ENCODE measurements at places on chromosomes 6 and 20.

DNA sequence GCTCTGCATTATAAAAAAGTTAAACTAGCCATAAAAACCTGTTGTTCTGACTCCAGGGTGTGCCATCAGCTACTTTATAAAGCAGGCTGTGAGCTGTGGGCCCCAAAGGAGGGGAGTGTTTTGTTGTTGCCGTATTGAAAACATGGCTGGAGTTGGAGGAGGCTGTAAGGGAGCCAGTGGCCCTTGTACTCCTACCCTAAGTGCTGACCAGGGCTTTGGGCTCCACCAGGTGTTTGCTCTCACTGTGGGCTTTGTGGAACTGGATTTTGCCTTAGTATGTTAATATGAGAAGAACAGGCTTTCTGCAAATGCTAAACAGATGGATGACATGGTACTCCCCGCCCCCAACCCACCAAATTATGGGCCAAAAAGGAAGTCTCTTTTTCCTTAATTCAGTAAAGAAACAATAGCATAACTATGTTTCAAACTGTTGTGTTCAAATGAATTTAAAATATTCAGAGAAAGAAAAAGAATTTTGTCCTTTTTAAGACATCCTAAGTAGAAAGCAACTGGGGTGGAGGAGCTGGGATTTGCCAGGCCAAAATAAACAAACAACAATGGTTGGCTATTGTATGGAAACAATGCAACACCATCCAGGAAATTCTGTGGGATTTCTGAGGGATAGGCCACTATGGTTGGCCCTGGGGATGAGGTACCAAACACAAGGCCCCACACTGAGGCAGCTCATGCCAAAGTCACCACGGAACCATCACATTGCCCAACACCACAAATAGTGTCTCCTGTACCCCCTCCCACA lies 63.3 kb downstream of the PLCG1 start:
- no peak for DNase-seq

DNA sequence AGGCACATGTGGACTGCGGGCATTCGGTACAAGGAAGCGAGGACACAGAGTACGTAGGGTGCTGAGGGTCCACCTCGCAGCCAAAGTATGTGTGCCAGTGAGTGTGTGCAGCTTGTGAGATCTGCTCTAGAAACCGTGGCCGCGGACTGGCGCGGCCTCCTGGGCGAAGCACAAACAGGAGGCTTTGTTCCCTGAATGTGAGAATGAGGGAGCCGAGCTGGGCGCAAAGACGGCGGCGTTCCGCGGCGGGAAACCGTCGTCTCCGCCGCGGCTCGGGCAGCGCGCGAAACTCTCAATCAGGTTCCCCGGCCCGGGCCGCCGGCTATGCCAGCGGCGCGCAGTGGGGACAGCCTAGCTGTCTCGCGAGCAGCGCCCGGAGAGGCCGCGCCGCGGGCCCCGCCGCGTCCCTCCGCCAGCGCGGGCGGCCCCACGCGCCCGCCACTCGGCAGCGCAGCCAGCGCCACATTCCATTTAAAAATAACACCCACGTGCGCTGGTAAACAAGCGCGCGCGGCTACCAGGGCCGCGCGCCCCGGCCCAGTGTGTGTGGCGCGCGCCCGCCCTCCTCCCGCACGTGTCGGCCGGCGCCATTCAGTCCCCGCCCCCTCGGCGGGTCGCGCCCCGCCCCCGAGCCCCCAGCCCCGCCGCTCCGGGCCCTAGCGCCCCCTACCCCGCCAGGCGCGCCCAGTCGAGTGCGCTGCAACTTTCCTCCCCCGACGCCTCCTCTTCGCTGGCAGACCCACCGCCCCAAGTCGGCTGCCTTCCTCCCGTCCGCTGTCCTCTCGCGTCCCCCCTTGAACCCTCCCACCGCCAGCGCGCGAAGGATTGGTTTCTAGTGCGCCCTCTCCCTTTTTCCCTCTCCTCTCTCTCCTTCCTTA lies 3.0 kb upstream of the FOXO3 start:
- peak; percentile 89 for DNase-seq

DNA sequence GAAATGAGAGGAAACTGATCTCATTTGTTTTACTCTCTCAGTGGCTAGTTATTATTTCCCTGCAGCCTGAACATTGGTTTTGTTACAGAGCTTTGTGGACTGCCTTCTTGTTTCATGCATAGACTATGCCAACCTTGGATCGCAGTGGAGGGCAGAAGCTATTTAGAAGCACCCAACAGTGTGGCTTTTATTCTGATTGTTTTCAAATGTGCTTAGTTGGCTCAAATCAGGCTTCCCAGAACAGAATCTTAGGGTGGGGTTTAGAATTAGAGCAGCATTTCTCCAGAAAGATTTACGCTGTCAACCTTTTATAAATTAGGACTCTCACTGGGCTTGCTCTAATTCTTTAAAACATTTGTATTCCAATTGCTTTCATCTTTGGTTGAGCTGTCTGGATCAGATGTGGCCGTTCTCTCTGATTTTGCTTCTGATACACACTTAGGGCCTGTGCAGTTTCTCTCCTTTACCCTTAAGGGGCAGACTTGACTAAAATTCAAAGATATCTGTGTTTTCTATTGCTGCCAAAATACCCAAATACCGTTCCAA lies 210.3 kb downstream of the BCKDHB start:
- no peak for DNase-seq

GRCh38 chr20:42740226-42740870 lies 449.4 kb downstream of the PTPRT start:
- DNase-seq, result no peak

DNA sequence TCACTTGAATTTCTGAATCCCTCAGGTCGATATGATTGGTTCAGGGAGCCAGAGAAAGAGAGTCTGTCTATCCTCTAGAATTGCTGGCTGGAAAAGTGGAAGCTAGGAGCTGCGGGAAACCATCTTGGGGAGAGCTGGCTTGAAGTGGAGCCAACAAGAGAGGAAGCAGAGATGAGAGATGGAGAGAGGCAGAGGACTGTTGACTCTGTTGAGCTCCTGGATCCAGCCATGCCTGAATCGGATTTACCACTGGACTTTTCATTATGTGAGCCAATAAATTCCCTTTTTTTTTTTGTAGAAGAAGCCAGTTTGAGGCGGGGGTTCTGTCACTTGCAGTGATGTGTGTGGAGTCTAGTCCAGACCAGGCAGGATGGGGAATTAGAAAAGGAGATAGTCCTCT lies 13.9 kb upstream of the SLC9A8 start:
- no peak for DNase-seq

DNA sequence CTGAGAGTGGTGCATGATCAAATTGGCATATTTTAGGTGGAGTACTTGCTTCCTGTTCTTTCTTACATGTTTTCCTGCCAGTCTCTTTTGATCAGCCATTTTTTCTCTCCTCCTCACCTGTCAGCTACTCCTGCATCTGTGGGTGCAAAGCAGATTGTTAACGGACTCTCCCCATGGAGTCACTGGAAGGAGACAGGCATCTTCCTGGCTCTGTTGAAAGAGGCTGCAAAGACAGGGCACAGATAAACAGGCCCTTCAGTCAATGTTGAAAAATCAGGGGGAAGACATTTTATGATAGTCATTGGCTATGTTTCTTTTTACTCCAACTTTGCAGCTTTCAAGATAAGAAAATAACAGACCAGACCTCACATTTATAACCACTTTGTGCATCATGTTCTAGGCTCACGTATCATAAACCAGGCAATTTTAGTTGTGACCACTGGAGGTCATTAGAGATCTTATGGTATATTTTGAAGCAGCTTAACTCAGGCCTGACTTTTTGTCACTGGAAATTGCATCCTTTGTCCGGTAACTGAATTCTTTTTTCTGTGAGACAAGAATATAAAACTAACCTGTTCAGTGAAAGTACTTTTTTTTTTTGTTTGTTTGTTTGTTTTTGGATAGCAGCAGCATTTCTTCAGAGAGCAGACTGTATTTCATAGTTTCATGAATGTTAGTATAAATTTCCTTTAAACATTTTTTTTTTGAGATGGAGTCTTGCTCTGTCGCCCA lies 20.1 kb downstream of the ECT2L start:
- peak; percentile 70 for DNase-seq

DNA sequence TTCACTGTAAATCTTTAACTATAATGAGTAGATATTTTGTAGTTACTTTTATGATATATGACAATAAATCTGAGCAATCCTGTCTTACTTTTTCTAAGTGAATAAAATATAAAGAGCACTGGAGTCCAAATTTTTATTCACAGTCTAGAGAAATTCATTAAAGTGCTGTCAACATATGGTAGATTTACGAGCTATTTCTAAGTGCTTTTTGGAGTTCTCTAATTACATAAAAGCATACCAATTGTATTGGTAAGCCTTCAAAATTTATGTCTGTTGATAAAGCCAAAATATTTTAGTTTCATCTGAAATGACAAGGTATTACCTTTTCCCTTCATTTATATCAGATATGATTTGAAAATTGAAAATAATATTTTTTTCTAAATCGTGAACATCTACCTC lies 75.4 kb downstream of the MAN1A1 start:
- no peak for DNase-seq

GRCh38 chr6:157287247-157287850 lies 36.0 kb downstream of the TMEM242 start:
- no peak for DNase-seq

DNA sequence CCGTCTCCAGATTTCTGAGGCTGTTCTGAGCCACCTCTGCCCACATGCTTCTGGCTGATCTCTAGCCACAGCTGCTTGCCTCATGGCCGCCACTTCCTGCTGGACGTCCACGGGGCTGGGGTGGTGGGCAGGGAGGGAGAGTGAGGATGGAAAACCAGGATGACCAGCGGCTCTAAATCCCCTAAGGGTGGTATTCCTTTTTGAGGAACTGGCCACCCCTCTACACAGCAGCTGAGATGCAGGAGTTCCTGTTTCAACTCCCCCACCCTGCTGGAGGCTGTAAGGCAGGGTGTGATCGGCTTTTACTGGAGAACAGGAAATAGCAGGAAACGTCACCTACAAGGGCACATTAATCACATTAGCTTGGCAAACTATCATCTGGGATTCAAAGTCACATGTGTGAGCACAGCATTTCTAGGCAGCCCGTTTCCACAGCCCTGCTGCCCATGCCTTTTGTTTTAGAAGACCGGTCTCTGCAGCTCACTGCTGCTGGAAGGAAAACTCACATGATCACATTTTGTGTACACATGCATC lies 181.6 kb upstream of the ECI2 start:
- peak; percentile 43 for DNase-seq

DNA sequence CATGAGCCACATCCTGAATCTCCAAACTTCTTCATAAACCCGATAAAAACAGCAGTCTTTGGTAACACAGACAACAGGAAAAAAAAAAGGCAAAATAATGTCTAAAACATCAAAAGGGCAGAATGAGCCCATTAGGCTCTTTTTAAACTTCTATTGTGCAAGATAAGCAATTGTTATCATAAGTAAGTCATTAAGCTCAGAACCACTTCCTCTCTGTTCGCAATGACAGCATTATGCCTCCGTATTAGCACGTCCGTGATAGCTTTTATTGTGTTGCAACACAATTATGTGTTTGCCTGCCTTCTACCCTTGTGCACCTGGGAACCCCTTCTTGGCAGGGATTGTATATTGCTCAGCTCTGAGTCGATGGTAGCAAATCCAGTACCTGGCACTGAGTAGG lies 147.1 kb downstream of the LRFN2 start:
- no peak for DNase-seq

GRCh38 chr6:4210629-4211419 lies 75.4 kb upstream of the ECI2 start:
- DNase-seq, result peak; percentile 87

DNA sequence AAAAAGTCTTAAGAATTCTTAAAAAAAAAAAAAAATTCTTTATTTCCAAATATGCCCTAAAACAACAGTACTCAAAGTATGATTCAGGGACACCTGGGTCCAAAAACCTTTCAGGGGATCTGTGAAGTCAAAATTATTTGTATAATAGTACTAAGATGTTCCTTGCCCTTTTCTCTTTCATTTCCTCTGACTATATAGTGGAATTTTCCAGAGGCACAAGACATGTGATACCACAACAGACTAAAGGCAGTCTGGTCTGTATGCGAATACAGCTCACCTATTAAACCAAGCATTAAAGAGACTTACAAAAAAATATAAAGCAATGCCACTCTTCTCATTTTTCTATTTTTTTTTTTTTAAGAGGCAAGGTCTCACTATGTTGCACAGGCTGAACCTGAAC lies 15.4 kb downstream of the NOL7 start:
- DNase-seq, result no peak

GRCh38 chr6:41371461-41371991 lies 36.1 kb downstream of the NCR2 start:
- DNase-seq, result peak; percentile 68

GRCh38 chr6:88708197-88708744 lies 255.1 kb downstream of the RNGTT start:
- DNase-seq, result no peak

DNA sequence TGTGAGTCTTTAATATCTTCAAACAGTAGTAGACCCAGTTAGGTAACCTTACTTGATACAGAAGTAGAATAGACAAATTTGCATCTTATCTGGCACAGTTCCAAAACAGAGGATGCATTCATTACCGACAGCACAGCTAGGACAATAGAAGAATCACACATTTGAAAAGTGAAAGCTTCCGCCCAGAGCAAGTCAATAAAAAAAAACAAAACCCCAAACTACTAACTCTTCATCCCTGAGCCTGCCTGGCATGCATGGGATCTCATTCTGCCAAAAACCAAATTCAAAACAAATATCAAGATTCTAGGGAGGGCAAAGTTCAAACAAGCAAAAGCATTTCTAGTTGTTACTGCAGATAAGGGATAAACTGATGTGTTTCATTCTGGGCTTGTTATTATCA lies 235.4 kb downstream of the BTBD9 start:
- no peak for DNase-seq

- DNase-seq, result no peak
Measured at GRCh38 chr20:14807224-14807623, 469.8 kb upstream of the FLRT3 start.

- no peak for DNase-seq
Measured at GRCh38 chr6:139857143-139857542, 482.7 kb upstream of the CITED2 start.

DNA sequence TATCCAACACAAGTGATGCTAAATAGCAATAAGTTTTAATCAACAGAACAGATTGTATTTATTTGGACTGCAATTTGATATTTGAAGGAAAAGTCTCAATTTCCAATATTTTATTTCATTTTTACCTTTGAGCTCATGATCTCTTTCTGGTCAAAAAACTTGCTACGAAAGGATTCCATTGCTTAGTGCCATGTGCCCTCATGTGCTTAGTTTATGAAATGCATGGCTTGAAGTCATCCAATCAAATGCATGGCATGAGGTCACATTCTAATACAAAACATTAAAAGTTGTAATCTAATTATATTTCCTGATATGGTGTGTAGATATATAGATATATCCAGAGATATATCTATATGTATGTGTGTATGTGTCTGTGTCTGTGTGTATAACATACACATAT lies 321.2 kb upstream of the ADGRB3 start:
- DNase-seq, result no peak

- no peak for DNase-seq
Measured at GRCh38 chr20:4022386-4023286, 7.3 kb upstream of the RNF24 start.

DNA sequence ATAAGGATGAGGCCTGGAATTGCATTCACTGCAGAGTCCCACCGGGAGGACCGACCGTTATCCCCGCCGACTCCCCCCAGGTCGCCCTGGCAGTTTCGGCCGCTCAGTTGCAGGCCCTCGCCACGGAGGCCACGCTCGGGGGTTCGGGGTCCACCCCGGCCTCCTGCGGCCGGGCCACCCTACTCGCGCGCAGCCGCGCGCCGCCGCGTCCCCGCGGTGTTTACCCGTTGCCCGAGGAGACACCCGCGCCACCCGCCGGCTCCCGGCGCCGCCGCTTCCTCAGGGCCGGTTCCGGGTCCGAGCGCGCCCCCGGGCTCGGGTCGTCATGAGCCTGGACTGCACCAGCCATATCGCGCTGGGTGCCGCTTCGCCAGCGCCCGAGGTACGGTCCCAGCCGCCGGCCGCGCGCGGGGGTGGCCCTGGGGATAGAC lies at the start of gene CCDC170:
TSS of gene CCDC170 (plus strand) at position 214 of the 431 bp plus-strand sequence. CDS start at position 326, 112 bp downstream.
- peak; percentile 66 for DNase-seq

All from activated CD4-positive, alpha-beta T cell treated with anti-CD3 and anti-CD28 coated beads, Interleukin-2, amount 10 ng/mL, durations not matched to agents 24 days and 14 days (primary cell).